ENCODE measurements at places on chromosomes 2 and 18. TPM values are rescaled to one million over a fixed set of nuclear protein-coding genes. Genes with fewer than 3 reads are reported as not detected.

The SALL3 gene
- not detected for total RNA-seq

- DNase-seq, result no peak
These were observed 63.8 kb upstream of the PPP1CB start for GRCh38 chr2:28687640-28688385.

DNA sequence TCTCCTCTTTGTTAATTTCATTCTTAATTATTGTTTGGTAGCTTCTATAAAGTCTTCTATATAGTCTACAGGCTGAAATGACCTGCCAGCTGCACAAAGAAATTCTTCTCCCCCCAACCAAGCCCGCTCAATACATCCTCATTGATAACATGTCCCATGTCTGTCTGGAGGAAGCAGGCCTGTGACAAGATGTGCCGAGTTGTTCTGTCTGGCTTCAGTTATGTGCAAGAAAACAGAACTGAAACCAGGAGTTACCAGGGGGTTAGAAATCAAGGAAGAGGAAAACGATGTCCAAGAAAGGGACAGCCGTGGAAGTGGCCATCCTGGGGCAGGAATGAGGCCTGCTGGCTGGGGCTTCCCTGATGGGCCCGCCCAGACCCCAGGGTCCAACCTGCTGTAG, 57.6 kb downstream of the MTCL1 start:
- no peak for DNase-seq

GRCh38 chr2:14288016-14288415, 344.5 kb upstream of the LRATD1 start:
- no peak for DNase-seq

DNA sequence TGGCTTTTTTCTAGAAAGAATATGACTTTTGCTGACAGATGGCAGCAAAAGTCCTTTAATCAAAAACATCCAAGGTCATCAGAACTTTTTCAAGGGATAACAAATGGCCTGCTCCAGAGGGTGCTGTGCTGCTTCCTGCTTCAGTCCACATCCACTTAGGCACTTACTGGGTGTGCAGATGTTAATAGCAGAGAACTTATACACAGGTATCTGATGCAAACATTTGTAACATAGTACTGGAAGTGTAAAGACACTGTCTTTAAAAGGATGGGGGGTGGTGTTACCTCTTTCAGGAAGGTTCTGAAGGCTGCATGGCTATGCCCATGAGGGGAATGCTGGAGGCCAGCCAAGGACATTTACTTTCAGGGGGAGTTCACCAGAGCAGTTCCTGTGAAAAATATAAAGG, 5.5 kb downstream of the HOXD8 start:
- DNase-seq, result no peak

- DNase-seq, result no peak
These were observed 1149.3 kb upstream of the CDH2 start for GRCh38 chr18:29326214-29326613.

DNA sequence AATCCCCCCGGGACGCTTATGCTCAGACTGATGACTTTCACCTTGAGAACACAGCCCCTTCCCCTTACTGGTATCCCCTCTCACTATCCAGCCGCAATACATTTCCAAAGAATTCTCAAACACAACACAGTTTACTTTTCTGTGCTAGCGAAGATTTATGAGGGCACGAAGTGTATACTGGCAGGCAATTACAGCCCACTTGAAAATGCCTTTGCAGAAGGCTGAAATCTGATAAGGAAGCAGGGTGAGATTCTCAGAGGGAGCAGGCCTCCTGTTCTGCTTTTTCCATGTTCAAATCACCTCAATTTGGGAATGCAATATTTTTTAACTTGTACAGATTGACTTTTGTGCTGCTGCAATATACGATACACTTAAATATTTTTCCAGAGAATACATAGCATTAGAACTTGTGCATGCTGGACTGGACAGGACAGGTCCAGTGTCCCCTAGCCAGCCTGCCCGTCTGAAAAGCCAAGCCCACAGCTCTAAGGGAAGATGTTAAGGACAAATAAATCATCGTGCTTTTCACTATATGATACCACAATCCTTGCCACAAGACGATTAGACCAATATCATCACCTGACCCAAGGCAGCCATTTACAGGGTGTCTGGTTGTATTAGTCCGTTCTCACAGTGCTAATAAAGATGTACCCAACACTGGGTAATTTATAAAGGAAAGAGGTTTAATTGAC, 262.1 kb downstream of the EPHA4 start:
- no peak for DNase-seq

DNA sequence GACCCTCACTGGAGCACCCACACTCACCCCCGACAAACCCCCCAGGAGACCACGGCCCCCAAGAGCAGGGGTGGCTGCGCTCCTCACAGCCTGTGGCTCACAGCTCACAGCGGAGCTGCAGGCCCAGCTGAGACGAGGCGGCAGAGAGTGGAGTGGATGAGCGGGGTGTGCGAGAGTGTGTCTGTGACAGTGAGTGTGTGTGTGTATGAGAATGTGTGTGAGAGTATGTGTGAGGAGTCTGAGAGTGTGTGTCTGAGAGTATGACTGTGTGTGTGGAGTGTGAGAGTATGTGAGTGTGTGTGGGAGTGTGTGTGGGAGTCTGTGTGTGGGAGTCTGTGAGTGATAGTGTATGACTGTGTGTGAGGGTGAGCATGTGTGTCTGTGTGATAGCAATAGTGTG, 55.3 kb upstream of the ID2 start:
- DNase-seq, result no peak

DNA sequence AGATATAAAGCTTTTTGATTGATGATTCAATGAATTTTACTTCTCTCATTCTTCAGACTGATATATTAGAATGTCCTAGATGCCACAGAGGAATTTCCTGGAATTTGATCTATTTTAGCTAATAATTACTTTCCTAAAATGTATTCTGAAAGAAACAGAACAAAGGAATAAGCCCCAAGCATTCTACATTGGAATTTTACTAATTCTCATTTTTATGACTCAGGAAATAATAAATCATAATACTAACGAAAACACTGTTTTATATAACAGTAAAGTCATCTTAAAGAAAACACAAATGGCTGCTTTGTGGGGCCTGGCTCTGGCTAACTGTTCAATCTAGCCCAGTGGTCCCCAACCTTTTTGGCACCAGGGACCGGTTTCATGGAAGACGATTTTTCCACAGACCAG, 68.6 kb upstream of the LPIN2 start:
- no peak for DNase-seq

GRCh38 chr2:65367524-65367923, 64.9 kb downstream of the SPRED2 start:
- DNase-seq, result no peak

DNA sequence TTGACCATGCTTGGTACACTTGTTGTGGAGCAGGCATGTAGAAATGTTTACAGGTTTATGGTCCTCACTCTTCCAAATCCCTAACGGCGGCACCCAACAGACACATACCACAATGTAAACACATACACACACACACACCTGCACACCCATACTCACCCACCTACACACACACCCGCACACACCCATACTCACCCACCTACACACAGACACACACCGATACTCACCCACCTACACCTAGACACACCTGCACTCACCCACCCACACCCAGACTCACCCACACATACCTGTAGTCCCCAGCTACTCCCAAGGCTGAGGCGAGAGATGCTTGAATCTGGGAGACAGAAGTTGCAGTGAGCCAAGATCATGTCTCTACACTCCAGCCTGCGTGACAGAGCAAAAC, 1.5 kb upstream of the RAB6D start:
- no peak for DNase-seq

DNA sequence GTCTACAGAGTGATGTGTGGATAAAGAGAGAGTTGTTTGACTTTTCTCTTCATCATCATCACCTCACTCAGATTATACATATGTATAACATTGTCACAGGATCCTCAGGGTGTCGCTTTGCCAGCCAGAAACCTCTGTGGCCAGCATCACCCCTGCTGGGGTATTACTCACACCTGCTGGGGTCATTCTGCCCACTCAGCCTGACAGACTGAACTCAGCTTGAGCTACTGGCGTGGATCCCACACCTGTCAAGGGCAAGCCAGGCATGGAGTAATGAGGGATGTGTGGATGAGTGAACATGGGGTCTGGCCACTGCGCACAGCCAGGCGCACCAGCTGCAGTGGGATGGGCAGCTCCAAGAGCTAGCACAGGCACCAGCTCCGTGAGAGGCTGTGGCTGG, 870.6 kb downstream of the CBLN2 start:
- DNase-seq, result no peak

The HRH4 gene
- total RNA-seq, result 3.7 TPM

- DNase-seq, result no peak
These were observed 48.6 kb upstream of the ID2 start for GRCh38 chr2:8633186-8633734.

- no peak for DNase-seq
These were observed 243.8 kb downstream of the TSN start for GRCh38 chr2:121999264-121999663.

DNA sequence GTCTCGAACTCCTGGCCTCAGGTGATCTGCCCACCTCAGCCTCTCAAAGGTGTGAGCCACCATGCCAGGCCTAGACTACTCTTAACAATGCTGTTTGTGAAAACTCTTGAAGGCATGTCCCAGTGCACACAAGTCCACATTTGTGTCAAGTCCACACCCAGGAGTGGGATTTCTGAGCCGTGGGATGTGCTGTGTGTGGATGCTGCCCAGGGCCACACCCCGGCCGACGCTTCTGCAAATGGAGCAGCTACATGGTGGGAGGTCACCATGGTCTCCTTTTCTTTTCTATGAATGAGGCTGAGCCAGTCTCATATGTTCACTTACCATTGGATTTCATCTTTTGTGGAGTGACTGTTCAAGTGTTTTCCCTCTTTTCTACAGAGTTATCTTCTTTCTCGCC, 15.8 kb downstream of the SNED1 start:
- no peak for DNase-seq

DNA sequence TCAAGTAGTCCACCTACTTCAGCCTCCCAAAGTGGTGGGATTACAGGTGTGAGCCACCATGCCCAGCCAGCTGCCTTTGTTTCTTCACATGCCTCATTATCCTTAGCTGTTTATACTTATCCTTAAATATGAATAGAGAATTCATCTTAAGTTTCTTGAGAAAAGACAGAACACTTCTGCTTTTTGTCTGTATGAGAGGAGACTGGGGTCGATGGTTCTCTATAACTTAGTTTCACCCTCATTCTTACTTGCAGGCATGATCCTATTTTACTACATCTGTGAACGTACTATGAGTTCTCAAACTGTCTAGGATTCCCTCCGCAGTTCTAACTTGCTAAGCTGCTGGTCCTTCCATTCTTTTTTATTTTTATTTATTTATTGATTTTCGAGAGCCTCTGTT, 20.4 kb downstream of the PPM1B start:
- no peak for DNase-seq

DNA sequence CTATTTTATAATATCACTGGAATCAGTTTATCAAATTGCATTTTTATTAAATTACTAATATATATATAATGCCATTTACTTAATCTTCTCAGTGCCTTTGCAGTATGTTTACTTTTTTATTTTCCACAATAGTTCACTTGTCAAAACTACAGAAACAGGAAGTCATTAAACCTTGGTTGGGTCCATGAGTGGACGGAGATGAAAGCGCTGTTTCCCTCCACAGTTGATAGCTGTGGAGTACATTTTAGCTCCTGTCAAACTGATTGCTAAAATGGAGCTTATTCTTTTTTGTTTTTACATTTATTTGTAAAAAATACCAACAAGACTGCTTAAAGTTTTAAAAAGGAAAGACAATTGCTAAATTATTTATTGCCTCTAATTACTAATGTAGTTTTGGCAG, 19.2 kb downstream of the MFF start:
- no peak for DNase-seq

- DNase-seq, result peak; percentile 69
These were observed 1.7 kb downstream of the CXCR4 start for GRCh38 chr2:136116151-136116812.

The TMEM37 gene
- total RNA-seq, result 0.51 TPM

- no peak for DNase-seq
These were observed 3.2 kb downstream of the SMAD7 start for GRCh38 chr18:48947560-48947959.

The NGEF gene
- total RNA-seq, result not detected

- no peak for DNase-seq
These were observed 96.2 kb downstream of the MAIP1 start for GRCh38 chr2:200051611-200051945.

The SCN2A gene
- not detected for total RNA-seq

GRCh38 chr2:203361495-203361894, 33.3 kb downstream of the ABI2 start:
- DNase-seq, result no peak

The TTN gene
- 43.8 TPM for total RNA-seq

The GKN1 gene
- not detected for total RNA-seq

The FAM110C gene
- total RNA-seq, result 0.22 TPM

DNA sequence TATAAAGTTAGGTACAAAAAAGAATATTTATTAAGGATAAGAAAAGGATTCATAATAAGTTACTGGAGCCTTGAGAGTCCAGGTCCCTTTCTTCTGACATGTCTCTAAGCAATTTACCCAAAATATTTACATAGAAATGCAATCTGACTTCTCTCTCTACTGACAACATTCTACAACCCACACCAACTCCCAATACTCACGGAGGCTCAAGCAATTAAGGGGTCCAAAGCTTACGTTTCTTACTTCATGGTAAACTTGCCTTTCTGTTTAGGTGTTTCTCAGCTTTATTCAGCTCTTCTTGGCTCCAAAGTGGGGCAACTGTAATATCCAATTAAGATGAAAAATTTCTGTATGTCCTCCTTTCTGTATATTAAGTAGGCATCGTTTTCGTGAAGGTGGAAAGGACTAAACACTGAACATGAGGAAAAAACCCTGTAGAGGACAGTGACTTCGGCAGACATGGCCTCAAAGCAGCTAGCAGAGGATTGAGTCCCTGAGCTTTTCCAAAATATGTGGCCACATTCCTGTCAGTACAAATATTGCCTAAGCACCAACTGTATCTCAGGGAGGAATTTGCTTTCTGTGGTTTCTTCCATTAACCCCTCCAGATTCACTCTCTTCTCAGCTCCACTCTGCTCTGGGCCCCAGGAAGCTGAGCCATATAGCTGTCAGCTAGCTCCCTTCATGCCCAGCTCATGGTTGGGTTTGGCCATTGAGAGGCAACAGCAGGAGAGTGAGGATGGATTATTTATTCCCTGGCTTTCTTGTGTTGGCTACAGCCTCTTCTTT, 67.9 kb upstream of the GLS start:
- DNase-seq, result no peak

DNA sequence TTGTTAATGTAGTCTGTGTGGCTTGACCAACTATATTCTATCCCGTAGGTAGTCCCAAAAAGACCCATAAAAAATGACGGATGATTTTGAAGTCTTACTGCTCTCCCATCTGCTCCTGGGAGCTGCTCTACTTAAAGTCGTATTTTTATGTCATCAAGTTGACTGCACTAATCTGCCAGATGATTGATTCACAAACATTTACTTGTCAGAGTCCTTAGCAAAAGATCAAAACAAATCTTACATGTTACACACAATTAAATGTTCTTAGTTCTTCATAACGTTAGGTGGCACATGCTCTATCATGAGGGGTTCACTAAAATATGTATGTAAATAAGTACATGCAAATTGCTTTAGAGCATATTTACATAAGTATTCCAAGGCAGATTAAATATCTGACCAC, 498.3 kb upstream of the LRRTM4 start:
- DNase-seq, result no peak

Measured in naive thymus-derived CD4-positive, alpha-beta T cell (primary cell).